ENCODE measurements at places on chromosomes 6 and 20.
A peak's percentile ranks its signal among the peaks of the same experiment; 100 is the strongest.

DNA sequence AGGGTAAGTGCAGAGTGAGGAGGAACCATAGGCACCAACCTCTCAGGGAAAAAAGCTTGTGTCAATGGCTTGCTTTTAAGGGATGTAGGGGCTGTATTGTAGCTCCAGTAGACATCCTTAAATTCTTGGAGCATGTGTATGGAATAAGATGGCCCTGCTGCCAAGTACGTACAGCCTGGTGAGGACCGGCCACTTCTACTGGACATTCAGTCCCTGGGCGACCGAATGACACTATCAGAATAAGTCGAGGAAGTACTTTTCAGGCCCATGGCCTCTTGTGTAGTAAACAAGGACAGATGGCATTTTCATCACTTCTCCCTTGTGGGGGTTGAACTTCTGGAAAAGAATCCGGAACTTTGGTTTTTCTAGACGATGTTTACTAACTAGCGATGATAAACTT lies 32.8 kb downstream of the GFRA4 start:
- no peak for DNase-seq

DNA sequence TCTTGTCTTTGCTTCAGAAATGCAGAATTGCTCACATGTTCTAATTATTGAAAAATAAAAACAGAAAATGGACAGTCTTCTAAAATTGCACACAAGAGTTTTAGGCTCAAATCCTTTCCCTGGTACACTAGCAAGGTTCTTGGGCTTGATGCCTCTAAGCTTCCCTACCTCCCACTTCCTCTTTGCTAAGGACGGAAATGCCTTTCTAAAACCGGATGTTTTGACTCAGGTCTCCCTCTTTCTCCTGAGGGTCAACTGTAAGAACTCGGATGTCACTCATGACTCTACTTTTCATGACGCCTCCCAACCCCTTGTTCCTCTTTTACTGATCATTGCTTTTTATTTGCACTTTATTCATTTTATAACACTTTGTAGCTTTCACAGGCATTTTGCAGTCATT lies 613.5 kb downstream of the C6orf118 start:
- DNase-seq, result no peak

- no peak for DNase-seq
Measured at GRCh38 chr6:104958178-104959025, 1.5 kb downstream of the LIN28B start.

GRCh38 chr6:128161263-128161662 lies 260.4 kb upstream of the THEMIS start:
- DNase-seq, result no peak

DNA sequence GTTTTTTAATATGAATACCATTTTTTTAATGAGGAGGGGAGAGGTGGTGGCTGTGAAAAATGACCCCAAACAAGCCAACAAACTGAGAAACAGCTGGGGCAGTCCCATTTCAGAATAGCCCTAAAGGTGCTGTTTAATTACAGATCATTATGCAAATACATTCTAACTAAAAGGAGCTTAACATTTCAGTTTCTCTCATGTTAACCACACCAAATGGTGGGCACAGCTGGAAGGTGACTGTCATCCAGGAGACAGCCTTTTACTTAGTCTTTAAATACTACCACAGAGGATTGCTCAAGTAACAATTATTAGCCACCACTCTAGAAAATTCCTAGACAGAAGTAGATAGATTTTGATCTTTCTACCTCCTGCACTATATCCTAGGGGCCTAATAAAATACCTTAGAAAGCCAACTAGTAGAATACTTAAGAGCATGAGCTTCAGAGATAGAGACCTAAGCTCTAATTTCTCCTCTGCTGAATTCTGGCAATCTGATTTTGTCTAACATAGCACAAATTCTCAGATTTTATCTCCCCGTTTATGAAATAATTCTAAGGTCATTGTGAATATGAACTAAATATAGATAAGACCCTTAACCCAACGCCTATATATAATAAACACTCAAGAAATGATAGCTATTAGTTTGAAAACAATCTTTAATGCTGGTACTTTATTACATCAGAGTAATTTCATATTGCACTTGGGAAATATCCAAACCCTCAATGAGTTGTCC lies 615.1 kb upstream of the NRSN1 start:
- DNase-seq, result no peak

DNA sequence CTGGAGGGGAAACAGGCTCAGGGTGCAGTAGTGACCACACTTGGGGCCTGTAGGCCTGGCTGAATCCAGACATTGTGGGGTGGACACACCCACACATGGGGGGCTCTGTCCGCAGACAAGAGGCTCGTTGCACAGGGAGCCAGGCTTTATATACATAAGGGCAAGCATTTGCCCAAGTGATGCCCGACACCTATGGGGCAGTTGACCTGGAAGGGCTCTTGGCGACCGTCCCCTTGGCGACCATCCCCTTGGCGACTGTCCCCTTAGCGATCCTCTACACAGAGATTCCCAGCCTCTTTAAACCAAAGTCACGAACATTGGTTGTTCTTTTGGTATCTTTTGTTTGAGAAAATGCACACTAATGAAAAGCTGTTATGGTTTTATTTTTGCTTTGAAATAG lies 2.7 kb downstream of the TOX2 start:
- no peak for DNase-seq

DNA sequence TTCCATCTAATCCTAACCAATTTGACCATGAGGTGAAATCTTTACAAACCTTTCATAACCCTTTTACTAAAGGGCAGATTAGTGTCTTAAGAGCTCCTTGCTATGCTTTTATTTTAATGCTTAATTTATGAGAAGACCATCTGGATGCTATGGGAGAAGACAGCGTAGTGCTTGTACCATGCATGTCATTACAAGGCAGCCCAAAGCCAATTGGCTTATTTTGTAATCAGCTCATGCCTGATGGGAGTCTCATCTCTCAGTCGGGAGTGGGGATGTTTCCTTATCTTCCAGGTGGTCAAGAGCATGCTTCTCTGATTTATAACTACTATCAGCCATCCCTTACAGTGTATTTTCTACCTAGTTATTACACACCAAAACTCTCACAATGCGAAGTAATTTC lies 304.7 kb downstream of the FARS2 start:
- DNase-seq, result no peak

GRCh38 chr6:6856538-6857523 lies 250.9 kb upstream of the RREB1 start:
- DNase-seq, result no peak

GRCh38 chr6:71103641-71104040 lies 146.8 kb upstream of the B3GAT2 start:
- no peak for DNase-seq

DNA sequence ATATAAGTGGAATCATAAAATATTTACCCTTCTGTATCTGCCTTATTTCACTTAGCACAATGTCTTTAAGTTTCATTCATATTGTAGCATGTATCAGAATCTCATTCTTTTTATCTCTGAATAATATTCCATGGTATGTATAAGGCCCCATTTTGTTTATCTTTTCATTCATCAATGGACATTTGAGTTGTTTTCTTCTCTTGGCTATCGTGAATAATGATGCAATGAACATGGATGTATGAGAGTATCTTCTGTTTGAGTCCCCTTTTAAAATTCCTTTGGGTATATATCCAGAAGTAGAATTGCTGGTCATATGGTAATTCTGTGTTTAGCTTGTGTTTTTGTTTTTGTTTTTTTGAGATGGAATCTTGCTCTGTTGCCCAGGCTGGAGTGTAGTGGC lies 39.6 kb downstream of the E2F3 start:
- no peak for DNase-seq

DNA sequence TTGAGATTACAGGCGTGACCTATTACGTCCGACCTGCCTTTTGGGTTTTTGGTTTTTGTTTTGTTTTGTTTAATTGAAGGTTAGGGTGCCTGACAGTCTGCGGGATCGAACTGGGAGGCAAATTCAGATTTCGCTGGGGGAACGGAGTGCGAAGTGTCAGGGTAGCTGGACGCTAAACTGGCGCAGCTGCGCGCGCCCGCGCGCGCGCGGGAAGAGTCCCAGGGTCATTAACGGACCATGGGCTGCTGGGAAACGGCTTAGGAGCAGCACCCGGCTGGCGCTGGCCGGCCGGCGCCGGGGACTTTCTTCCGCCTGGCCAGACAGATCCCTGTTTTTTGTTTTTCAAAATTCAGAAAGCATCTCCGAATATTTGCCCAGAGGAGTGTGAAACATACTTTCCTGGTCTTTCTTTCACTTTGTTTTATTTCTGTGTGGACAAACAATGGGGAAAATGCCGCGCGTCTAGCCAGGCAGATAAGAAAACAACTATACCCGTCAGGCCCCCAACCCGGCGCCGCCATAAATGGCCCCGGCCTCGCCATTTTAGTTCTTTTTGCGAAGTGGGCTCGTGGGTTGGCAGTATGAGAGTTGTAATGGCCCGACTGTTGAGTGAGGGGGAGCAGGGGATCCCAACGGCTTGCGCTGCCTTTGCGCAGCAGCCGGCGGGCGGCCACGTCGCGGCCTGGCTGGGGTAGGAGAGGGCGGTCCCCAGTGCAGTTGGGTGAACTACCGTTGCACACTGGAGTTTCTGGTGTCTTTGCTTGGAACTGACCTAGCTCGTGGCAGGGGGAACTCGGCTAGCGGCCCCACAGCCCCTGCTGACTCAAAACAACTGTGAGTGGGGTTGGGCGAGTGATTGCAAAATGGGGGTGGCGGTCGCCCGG lies 7.1 kb downstream of the HSPA1B start:
- DNase-seq, result peak; percentile 71

DNA sequence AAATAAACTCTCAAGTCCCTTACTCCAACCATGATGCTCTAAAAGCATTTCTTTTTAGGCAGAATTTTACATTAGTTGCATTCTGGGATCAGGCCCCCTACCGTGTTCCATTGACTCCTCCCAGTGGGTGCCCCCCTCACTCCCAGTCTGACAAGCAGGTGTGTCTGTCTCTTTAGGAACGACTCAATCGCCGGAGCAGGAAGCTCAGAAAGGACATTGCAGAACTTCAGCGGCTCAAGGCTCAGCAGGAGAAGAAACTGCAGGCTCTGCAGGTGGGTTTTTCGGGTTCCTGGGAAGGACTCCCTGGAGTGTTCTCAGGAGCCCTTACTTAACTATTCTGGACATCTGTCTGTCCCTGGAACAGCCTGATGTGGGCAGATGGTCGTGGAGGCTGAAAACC lies 9.9 kb downstream of the TRIM40 start:
- DNase-seq, result no peak

DNA sequence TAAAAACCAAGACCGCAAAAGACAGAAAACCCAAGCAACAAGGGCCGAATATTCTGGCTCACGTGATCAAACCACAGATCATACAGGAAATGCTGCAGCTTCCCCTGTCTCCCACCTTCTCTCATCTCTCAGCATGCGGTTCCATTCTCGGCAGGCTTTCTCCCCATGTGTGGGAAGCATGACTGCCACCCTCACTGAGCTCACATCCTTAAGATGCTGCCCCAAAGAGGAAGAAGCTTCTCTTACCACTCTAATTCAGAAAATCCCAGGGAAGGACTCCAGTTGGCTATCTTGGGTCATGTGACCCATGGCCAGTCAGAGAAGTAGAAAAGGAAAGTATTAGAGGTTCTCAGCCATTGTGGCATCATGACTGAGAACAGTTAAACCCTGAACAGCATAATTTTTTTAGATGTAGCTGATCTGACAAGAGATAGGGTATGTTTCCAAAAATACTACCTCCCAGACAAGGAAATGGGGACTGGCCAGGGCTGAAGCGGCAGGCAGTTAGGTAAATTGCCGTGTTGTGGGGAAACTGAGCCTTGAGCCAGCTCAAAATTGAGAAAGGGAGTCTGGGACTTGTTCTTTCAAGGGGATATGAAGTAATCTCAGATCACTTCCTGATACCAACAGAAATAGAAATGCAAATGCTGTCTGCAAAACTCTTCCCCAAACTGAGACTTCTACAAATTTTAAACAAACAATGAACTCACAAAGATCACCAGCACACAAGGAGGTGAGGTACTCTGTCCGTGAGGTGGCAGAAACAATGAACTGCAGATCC lies 37.1 kb upstream of the GRM4 start:
- DNase-seq, result peak; percentile 47

- DNase-seq, result no peak
Measured at GRCh38 chr20:36175016-36175415, 20.5 kb downstream of the EPB41L1 start.

GRCh38 chr6:41548098-41548840 lies 2.1 kb downstream of the FOXP4 start:
- DNase-seq, result peak; percentile 25

DNA sequence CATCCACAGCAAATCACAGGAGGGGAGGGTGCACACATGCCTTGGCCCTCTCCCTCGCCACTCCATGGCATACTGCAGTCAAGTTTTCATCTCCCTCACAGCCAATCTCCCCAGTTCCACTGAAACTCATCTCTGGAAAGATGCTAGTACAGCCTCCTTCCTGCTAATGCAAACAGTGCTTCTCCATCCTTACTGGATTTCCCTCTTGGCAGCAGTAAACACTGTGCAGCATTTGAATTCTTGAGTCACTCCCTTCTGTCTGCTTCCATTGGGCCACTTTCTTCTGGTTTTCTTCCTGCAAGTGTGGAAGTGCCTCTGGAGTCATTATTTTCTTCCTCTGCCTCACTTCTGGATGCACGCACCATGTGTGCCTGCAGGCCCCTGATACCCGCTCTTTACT lies 460.3 kb downstream of the QKI start:
- no peak for DNase-seq

DNA sequence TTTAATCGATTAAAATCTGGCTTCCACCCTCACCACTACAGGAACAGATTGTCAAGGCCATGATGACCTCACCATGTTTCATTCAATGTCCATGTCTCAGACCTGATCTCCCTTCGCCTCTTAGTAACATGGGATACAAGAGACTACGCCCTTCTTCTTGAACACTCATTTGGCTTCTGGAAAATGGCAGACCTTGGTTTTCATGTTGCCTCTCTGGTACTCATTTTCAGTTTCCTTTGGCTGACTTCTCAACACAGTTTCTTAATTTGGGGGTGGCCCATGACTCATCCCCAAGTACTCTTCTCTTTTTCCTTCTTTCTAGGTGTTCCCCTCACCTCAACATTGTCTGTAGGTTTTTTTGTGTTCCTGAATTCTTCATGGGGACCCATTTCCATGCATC lies 22.7 kb downstream of the TMX4 start:
- no peak for DNase-seq

DNA sequence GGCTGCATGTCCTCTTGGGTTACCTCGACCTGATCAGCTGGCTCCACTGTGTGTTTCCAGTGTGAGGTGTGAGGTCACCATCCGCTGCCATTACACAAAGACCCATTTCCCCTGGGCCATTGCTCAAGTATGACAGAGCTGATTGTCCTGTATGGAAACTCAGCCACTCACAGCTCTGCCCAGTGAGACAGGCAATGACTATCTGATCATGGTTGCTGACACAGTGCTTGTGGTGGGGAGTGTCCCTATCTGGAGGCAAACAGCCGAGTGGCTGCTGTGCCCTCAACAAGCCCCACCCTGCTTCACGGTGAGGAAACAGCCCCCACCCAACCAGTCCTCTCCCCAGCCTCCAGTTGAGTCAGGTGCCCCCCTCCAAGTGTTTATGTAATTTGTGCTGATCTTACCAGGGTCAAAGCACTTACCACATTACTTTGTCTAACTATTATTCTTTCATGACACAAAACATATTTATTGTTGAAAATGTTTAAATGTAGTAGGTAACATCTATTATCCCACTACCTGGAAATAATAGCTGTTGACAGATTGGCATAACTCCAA lies 11.7 kb upstream of the MAPK13 start:
- peak; percentile 55 for DNase-seq

Measured in T-helper 9 cell (primary cell).